ENCODE measurements at places on chromosomes 5 and 9.

GRCh38 chr9:91192381-91193086, 169.2 kb downstream of the AUH start:
- no peak for DNase-seq

DNA sequence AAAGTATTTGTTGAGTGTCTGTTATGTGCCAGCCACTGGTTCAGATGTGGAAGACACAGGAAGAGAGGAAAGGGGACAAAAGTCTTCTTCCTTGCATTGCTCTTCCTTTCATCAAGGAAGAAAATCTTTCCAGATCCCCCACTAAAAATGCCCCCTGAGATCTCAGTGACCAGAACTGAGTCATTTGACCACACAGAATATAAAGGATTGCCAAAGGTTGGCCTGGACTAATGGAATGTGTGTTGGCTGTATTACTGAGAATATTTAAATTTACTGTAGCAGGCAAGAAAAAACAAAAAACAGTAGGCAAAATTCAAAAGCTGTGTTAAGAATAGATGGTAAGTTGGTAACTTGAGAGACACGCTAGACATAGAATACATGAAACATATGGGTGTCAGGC, 10.0 kb upstream of the SEPTIN8 start:
- no peak for DNase-seq

- DNase-seq, result no peak
Measured at GRCh38 chr5:65654713-65655112, 29.9 kb downstream of the SHLD3 start.

- no peak for DNase-seq
Measured at GRCh38 chr5:111703662-111704061, 53.3 kb downstream of the NREP start.

DNA sequence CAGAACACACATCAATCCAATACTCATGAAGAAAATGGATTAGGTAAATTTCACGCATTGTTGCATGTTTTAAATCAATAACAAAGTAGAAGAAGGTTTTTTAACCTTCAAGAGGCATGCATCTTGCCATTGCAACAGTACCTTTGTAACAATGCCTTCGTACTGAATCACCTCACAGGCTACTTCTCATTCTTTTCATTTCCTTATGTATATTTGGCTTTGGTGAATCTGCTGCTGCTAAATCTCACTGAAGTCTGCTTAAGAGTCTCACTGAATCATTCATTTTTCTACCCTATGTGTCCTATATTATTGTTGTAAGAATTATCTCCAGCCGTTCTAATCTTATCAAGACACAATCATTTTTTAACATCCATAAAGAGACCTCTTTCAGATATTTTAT, 152.5 kb downstream of the CDH10 start:
- no peak for DNase-seq

GRCh38 chr9:37390759-37391158, 31.7 kb upstream of the GRHPR start:
- DNase-seq, result no peak

DNA sequence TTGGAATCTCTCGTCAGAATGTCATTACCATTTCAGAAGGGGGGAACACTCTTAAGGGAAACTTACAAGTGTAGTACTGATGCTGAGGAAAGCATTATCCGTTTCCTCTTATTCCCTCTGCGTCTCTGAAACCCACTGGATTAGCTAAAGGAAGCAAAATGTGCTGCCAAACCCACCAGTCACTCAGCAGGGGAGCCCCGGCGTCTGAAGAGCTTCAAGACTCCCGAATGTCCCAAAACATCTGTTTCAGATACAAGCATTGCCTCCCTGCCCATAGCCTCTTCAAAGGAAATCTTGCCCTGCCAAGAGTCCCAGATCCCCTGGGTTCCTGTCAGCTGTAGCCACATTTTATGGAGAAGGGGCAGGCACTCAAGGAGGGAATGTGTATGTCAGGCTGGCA, 1.0 kb upstream of the HCN1 start:
- no peak for DNase-seq

DNA sequence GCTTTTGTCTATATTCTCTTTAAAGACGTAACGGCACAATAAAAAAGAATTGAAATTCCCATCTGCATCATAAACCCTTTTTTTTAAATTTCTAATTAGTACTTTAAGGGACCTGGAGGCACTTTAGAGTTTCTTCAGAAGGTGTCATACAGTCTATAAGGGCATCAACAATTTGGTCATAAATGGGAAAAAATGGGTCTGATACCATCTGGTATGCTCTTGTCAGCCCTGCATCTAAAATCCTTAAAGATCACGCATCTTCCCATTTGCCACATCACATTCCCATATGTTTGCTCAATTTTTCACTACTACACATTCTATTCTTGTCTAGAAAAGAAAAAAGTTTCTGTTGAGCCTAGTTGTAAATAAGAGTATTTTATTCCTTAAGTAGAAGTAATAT, 53.8 kb downstream of the COX7C start:
- no peak for DNase-seq

GRCh38 chr5:40569546-40570270, 110.0 kb upstream of the PTGER4 start:
- no peak for DNase-seq

DNA sequence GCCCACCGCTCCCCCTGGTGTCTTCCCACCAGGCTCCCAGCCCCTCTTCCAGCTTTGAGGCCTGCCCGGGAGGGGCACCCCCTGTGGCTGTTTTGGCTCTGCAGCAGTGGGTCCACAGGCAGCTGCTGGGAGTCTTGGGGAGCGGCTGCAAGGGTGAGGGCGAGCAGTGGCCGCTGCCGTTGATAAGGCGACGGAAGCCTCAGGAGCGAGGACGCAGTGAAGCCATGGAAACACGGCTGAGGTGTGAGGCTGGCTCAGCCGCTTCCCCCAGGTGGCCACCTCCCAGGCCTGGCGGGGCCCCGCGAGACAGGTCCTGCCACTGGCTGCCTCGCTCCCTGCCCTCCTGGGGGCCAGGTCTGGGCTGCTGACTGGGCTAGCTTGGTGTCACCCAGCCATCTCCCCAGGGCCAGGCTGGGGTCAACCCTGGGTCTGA, 41.5 kb downstream of the CXXC5 start:
- DNase-seq, result no peak

- no peak for DNase-seq
Measured at GRCh38 chr5:176676361-176676824, 29.1 kb downstream of the TSPAN17 start.

GRCh38 chr5:120538644-120539043, 74.5 kb downstream of the PRR16 start:
- DNase-seq, result no peak

DNA sequence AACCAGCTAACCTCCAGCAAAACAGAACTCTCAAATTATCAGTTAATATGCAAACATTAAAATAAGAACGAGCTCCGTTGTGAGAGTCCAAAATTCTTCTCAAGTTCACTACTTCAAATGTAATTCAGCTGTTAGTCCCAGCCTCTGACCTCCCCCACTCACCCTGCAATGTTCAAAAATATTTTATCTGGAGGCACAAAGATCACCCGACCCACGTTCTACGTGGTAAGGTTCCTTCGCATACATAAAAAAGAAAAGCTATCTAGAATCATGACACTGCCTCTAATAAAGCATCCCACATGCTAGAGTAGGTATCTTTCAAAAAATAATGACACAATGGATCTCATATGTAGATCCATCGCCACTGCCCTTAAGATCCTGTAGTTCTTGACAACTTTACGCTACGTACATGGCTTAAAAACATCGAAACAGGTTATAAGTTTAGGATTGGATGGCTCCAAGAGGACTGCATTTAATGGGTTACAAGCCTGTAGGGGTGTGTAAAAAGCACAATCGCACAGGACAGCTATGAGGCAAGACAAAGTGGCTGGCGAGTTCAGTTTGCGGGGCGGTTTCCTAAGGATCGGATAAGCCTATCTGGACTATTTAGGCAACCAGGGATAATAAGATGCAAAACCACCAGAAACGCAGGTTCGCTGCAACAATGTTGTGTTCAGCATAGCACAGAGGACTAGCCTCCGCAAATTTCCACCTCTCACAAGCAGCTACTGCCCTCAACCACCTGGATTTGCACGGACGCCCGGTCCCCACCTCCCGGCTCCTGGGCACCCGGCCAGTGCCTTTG, 969 bp downstream of the CLK4 start:
- DNase-seq, result no peak

GRCh38 chr5:149636861-149637246, 55.6 kb downstream of the ARHGEF37 start:
- no peak for DNase-seq

- DNase-seq, result no peak
Measured at GRCh38 chr5:95988877-95989276, 27.2 kb upstream of the ELL2 start.

DNA sequence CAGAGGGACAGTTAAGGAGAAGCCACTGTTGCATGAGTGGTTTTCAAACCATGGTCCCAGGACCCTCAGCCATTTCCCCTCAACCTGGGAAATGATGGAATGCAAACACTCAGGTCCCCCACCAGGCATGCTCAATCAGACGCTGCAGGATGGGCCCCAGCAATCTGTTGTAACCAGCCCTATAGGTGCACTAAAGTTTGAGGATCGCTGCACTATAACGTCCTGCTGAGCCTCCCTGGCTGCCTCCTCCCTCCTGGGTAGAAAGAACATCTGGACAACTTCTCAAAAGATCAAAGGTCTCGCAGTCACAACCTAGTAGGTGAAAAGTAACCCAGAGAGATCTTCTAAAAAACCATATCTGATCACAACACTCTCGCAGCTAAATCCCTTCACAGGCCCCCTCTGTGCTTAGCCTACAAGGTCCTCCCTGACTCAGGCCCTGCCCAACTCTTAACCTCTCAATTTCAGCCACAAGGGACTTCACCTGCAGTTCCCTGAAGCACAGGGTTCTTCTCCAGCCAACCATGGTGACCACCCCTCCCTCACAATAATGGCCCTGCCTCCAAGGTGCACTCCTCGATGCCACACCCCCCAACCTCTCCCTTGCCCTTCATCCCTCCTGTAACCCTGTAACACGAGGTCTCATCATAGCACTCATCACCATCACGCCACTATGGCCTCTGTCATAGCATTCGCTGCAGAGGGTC, 3.5 kb downstream of the SHB start:
- no peak for DNase-seq

DNA sequence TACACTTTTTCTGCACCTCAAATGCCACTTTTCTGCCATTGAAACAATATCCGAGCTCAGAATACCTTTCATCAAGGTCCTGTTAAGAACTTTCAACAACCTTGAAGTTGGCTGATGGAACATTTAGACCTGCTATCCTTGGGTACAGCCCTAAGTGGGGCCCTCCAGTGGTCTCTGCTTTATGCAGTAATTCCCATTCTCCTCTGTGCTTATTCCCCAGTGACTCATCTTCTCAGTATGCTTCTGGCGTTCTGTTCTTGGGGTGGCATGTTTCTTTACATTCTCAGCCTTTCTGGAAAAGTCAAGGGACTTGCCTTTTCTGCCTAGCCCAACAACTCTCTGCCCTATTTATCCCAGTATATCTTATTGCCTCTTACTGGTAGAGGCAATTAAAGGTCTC, 7.1 kb downstream of the ANP32B start:
- DNase-seq, result no peak
